ENCODE measurements at places on chromosomes 5 and 9. TPM values are rescaled to one million over a fixed set of nuclear protein-coding genes. Genes with fewer than 3 reads are reported as not detected.
A peak's percentile ranks its signal among the peaks of the same experiment; 100 is the strongest.

NDFIP1 gene
- 93.8 TPM for total RNA-seq

GRCh38 chr9:9563817-9564216, 1049.0 kb downstream of the PTPRD start:
- no peak for DNase-seq

PCDHA1 gene
- total RNA-seq: not detected

SYK gene
- total RNA-seq: 0.20 TPM

DNA sequence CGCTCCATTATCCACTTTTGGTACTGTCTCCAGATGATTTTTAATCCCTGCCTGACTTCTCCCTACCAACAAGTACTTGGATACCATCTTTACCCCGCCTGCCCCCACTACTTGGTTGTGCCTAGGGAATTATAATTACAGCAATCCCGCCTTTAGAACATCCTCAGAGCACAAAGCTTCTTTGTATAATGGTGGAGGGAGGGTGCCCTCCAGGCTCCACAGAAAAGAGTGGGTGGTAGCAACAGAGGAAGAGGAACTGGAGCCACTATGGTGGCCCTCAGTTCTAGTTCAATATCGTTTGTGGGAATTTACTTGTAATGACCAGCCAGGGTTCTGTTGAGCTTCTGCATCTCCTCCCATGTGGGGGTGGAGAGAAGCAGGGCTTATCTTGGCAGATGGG, 79.0 kb upstream of the RNF38 start:
- DNase-seq: no peak

DNA sequence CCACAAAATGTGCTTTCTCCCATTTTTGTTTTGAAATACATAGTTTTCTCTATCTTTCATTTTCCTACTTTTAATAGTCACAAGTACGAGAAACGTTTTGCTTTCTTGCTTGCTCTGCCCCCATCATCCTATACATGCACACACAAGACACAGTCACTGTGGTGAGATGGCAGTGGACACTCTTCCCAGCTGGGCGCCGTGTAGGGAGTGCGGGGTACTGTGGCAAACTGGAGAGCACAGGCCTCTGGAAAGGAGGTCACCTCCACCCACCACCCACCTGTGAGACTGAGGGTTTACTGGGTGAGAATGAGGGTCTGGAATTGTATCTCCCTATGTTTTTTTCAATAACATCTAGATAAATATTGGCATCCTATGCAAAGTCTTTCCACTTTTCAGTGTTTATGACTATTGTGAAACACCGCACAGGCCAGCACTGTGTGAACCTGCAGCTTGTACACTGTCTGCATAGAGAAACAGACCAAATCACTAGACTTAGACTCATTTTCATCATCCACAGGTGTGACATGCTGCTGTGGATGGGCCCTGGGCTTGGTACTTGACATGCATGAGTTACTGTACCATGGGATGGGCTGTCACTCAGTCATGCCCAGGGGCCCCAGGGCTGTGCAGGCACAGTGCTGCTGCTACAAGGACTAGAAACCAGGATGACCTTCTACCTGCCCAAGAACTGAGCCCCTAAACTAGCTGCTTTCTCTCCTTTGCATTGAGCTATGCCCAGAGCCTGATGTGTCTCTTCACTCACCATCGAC, 118.1 kb upstream of the LMX1B start:
- no peak for DNase-seq

GRCh38 chr9:129626625-129627284, 792 bp downstream of the NTMT1 start:
- DNase-seq: peak; percentile 47

- DNase-seq: no peak
These were observed 2.7 kb downstream of the EPB41L4B start for GRCh38 chr9:109317979-109318741.

SLC36A3 gene
- total RNA-seq: not detected

DNA sequence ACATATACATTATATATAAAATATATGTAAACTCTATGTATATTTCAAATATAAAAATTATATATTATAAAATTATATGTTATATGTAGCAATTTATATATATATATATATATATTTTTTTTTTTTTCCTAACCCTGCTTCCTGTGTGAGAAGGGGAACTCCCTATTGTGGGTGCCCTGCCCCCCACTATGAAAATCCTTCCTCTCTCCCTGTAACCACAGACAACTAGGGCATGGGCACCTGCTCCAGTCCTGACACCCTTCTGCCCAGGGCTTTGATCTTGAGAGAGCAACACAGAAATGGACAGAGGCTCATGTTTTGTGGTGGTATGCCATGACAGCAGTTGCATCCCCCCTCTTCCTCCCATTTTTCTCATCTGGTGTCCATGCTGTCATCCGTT, 148.7 kb upstream of the IL12B start:
- DNase-seq: peak; percentile 7

- DNase-seq: no peak
These were observed 19.7 kb downstream of the TMEM161B start for GRCh38 chr5:88248743-88249540.

DNA sequence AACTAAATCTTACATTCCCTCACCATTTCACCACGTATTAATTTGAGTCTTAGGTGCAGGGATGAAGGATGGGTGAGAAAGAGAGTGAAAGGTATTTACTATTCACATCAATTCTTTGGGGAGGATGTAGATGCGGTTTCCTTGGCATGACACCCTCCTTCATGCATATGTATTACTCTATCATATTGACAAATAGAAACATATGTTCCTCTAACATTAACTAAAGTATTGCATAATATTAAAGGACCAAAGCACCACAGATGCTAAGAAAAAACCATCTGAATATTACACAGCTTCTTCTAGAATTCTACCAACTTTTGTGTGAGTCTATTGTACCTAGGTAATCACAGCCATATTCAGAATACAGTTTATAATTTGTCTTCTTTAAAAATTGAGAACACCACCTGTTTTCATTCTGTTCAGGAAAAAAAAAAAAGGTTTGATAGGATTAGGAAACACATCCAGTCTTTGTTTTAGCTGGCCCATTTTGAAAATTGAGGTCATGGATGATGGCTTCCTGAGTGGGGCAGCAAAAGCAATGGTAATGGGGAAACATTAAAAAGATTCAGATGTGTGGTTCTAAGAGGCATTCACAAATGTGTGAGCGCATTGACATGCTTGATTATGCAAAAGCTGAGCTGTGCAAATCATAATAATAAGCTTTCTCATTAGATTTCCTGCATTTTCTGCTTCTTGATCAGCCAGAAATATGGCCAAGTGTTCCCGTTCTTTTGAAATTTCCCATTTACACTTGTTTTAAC, 1011.5 kb upstream of the NUDT12 start:
- no peak for DNase-seq

PLCXD3 gene
- not detected for total RNA-seq

DNA sequence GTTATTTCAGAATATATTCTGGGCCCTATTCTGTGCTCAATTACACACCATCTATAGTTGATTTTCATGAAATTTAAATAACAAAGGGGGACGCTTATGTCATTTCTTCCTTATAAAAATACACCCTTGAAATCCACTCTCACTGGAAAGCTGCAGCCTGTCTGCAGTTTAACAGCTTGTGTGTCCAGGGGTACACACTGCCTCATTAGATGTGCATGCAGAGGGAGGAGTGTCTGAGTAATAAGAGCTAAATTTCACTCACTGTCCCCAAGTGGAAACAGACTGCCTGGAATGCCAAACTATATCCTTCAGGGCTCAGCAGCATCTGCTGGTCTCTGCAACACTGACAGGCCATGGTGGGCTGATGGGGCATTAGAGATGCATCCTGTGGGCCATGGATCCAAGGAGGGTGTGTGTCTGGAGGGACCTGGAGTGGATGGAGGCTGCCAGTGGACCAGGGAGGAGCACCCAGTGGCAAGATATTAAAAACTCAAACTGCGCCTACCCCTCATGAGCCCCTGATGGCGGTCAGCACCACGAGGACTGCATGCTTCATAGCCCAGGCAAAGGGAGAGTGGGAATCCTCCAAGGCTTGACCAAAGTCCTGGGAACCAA, 15.8 kb upstream of the TIFAB start:
- no peak for DNase-seq

PRRC2B gene
- 141 TPM for total RNA-seq

MLLT3 gene
- total RNA-seq: 60.8 TPM

MFAP3 gene
- 10.0 TPM for total RNA-seq

- DNase-seq: no peak
These were observed 16.4 kb downstream of the FCN2 start for GRCh38 chr9:134896834-134897583.

COL23A1 gene
- not detected for total RNA-seq

DNA sequence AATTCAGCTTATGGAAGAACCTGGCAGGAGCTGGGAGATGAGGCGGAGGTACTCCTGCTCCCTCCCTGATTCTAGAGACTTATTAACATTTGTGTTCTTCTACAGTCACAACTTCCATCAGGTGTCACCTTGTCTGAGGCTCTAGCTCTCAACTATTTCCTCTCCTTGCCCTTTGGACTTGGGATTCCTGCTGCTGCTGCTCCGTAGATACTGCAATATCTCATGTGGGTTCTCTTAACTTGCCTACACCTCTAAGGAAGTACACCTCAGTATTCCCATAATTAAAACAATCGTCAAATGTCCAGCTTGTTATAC, 21.2 kb downstream of the ANXA1 start:
- DNase-seq: no peak

GRCh38 chr9:134493461-134494272, 147.9 kb upstream of the COL5A1 start:
- no peak for DNase-seq

DNA sequence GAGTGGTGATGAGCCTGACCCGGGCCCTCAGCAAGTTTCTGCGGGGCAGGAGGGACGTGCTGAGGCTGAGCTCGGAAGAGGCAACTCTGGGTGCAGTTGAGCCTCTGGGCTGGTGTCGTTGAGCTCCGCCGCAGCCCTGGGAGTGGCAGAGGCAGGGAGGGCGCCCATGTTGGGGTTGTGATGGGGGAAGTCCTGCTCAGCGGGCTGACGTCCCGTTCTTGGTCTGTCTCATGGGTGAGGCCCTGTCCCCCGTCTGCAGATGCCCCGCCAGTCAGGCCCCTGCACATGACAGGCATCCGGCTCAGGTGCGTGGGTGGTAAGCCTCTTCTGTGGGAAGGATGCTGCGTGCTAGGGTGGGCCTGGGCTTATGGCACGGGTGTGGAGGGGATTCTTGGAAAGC, 64.3 kb downstream of the RXRA start:
- peak; percentile 98 for DNase-seq

NR5A1 gene
- not detected for total RNA-seq

DNA sequence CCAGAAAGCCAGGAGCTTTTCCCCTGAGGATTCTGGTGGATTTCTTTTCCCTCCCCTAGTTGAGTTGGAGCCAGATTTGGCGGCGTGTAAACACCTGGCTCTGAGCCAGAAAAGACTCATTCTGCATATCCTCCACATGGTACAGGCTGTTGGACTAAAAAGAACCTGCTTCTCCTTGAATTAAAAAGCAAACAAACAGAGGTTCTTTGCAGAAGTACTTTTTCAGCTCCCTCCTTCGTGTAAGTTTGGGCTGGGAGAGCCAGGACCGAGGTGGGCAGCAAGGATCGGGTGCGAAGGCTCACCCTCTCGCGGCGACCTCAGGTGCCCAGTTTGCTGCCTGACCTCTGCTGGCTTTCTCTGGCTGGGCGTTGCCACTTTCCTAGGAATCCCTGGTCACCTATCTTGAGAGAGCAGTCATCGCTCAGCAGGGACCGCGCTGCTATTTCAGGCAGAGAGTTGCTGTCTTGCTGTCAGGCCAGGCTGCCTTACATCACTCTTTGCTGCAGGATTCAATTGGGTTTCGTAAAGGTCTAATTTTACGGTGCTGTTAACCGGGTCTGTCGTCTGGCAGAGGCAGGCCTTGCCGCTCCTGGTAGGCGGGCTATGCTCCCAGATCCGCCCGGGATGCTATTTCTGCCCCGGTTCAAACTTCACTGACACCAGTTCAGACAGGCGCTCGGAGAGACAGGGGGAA, 3.2 kb downstream of the PAPPA start:
- no peak for DNase-seq

DNA sequence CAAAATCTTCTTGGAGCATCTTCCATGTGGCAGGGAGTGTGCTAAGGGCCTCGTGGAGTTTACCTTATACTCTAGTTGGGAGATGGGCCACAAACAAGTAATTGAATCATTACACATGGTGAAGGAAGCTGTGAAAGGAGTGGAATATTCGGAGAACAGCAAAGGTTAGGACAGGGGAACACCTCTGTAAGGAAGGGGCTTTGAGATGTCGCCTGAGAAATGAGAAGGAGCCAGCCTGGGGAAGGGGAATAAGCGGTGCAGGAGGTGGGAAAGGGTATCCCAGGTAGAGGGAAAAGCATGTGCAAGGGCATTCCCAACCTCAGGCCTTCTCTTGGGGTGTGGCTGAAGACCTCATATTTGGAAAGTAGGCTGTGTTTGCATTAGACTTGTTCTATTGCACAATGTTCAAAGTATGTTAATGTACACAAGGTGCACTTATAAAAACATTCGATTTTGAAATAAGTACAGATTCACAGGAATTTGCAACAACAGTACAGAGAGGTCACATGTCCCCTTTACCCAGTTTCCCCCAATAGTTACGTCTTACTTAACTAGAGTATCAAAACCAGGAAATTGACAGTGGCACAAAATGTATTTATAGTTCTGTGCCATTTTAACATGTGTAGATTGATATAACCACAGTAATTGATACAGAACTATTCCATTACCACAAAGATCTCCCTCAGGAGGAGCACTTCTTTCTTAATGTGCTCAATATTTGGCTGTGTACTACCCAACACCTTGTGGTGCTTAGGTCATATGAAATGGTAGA, 2.4 kb upstream of the STOM start:
- no peak for DNase-seq
